Foreskin melanocyte (primary cell): ENCODE measurements at places on chromosomes 1 and 21.
A peak's percentile ranks its signal among the peaks of the same experiment; 100 is the strongest.

DNA sequence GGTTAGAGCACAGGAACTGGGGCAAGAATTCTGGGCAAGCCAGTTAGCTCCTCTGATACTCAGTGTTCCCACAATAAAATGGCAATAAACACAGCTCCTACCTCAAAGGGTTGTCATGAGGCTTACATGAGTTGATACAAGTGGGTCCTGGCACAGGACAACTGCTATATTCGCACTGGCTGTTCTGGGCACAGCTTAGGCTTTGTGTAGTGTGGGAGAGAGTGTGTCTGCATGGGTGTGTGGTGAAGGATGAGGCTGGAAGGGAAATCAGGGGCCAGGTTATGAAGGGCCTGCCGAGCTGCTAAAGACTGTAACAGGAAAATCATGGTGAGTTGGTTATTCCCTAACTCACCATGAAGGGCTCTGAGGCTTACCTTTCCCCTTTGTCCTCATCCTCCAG is 18.7 kb downstream of the ETV3 start:
- no peak for DNase-seq

DNA sequence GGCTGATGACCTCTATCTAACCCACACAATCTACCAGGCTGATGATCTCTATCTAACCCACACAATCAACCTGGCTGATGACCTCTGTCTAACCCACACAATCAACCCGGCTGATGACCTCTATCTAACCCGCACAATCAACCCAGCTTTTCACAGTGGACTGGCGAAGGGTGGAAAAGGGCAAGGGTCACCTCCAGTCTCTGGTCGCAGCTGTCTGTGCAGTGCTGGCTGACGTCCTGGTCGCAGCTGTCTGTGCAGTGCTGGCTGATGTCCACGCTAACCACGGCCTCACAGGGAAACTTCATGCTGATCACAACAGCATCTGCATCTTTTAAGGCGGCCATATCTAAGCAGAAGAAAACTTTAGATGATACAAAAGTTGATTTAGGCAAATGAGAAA is 12.2 kb upstream of the CCDC27 start:
- DNase-seq = no peak

DNA sequence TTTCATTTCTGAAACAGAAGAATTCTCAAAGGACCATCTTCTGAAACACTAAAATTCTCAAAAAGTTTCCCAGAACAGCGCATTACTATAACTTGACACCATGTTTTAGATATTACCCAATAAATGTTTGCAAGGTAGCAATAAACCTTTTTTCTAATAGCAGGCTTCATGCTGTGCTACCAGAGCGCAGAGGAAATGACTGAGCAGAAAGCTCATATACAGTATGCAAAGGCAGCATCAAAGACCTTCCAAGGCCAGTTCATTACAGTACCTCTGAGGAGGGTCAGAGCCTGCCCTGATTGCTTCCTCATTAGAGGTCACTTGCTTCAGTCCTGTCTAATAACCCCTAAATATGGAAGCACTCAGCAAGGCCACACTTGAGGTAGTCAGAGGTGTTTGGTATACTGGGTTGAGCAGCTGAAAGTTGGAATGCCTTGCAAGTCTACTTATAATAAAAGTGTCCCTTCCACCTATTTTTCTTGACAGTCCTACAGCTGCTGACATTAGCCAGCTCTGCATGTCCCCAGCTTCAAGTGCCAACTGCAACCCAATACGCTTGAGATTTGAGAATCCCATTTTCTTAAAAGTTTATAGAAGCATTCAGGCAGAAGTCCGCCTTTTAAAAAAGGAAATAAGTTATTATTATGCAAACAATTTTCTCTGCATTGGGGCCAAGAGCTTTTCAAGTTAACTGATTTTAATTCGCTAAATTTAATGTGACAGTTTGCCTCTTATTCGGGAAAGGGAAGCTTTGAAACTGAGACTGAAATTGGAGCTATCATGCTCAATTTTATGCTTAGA is 207.2 kb downstream of the ZC3H11B start:
- DNase-seq = no peak

DNA sequence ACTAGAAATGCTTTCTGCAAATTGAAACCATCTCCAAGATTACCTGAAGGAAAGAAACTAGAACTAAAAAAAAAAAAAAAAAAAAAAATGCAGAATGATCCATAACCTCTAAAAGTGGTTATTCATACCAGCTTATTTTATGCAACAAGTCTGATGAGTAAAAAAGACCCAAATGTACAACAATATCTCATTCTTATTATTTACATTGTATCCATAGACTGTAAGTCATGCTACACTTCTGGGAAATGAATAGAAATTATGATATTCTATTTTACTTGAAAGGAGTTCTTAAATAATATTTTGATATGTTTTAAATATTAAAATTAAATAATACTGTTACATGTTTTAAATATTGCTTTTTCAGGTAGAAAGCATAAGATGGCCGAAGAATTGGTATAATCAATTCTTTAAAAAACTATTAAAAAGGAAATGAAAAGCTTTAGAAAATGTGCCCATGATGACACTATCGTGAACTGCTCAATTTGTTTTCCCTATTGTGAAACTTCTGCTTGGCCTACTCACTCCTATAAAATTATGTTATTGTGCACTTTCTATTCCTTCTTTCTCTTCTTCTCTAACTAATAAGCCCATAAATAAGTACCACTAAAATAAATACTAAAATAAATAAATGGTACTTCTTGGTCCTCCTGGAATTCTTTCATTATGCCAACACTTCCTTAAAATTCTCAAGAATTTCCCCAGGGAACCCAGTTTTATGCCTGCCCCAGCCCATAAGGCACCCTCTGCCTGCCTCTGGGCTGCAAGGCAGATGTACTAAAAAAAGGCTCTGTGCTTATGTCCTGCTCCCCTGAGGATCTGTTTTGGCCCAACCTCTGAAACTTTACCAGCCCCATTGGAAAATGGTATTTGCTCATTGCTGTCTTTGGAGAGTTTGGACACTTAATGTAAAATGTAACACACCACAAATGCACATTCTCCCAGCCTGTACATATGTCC is 18.1 kb downstream of the SAMSN1 start:
- no peak for DNase-seq

DNA sequence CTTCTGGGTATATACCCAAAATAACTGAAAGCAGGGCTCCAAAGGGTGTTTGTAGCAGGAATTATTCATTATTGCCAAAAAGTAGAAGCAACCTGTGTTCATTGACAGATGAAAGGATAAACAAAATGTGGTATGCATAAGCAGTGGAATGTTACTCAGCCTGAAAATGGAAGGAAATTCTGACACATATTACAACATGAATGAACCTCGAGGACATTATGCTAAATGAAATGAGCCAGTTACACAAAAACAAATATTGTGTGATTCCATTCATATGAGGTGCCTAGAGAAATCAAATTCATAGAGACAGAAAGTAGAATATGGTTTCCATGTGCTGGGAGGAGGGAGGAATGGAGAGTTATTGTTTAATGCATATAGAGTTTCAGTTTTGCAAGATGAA is 86.3 kb upstream of the ARTN start:
- no peak for DNase-seq

GRCh38 chr1:175390081-175390481 is 197.5 kb upstream of the KIAA0040 start:
- no peak for DNase-seq

- no peak for DNase-seq
Observed at GRCh38 chr1:1259951-1260600, 13.6 kb upstream of the C1QTNF12 start.

DNA sequence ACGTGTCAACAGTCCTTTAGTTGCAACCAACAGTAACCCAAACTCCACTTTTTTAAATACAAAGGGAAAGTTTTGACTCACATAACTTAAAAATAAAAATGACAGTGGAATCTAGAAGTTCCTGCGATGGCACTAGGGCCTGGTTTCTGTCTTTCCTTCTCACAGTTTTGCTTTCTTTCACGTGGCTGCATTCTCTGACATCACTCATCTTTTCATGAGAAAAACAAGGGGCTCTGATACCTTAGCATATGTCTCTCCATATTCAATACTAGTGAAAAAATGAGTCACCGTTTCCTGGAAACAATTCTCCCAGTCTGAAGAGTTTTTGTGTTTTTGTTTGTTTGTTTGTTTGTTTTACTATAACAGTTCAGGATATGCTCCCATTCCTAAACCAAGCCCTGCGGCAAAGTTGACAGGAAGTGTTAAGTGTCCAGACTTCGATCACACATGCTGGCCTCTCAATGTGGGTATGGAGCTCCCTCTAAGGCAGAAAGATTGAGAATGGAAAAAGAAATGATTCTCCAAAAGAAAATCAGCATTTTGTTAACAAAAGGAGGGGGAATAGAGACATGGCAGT is 483.3 kb downstream of the TTLL7 start:
- peak; percentile 73 for DNase-seq

DNA sequence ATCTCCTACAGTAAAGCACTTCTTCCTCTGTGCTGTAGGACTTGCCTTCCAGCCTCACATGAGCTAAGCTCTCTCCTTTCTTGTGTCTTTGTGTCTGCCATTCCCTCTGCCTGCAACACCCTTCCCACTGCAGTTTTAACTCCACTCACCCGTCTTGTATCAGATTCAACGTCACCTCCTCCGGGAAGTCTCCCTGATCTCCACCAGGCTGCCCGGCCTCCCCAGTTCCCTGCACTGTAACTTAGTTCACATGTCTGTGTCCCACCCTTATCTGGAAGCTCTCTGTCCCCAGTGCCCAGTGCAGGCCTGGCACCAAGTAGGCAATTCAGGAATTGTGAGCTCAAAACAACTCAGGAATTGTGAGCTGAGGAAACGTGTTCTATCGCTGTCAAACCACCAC is 96.4 kb downstream of the GLIS1 start:
- no peak for DNase-seq

GRCh38 chr1:193634470-193634869 is 448.1 kb upstream of the B3GALT2 start:
- DNase-seq = no peak
